IPS DF 6.9 (cell line): ENCODE measurements at places on chromosomes 11 and 22.

DNA sequence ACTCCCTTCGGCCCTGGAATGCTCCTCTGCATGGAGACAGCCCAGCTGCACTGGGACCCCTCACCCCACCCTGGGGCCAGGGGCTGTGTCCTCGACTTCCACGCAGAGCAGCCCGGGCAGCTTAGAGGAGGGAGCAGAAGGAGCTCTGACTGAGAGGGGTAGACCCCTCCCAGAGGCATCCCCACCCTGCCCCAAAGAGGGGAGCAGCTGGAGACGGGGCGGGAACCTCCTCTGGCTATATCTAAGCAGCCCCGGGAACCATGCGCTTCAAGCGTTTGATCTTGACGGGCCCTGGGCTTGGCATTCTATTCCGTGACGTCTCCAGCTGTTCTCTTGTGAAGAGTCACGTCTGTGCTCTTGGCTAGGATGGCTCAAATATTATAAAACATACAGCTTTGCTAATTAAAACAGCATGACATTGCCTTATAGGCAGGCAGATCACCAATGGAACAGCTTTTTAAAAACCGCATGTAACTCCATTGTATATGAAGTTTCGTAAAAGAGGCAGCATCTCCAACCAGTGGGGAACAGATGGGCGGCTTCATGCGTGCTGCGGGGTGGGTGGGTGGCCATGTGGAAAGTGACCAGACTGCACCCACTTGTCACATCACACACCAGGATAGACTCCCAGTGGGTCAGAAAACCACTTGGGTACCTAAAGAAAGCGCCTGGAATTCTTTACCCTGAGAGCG, 7.7 kb downstream of the KCNQ1 start:
- H3K4me1 ChIP-seq = no peaks in the 10 kb centered on the region
- H3K27me3 ChIP-seq = peaks cover 5% of the 10 kb centered on the region; the same call in 1 of the 2 replicates
- H3K27ac ChIP-seq = no peak overlapping the region
- no peak for DNase-seq
- no peak overlapping the region for H3K4me3 ChIP-seq

DNA sequence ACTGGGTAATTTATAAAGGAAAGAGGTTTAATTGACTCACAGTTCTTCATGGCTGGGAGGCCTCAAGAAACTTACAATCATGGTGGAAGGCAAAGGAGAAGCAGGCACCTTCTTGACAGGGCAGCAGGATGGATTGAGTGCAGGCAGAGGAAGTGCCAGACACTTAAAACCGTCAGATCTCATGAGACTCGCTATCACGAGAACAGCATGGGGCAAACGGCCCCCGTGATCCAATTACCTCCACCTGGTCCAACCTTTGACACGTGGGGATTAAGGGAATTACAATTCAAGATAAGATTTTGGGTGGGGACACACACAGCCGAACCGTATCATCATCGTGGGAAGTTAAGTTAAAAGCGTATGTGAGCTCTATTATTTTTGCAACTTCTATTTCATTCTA, 71.4 kb upstream of the SYN3 start:
- no peak overlapping the region for H3K4me3 ChIP-seq
- no peaks in the 10 kb centered on the region for H3K4me1 ChIP-seq
- no peak for DNase-seq
- H3K27me3 ChIP-seq = no peaks in the 10 kb centered on the region
- no peaks in the 10 kb centered on the region for H3K36me3 ChIP-seq
- no peak overlapping the region for H3K27ac ChIP-seq

DNA sequence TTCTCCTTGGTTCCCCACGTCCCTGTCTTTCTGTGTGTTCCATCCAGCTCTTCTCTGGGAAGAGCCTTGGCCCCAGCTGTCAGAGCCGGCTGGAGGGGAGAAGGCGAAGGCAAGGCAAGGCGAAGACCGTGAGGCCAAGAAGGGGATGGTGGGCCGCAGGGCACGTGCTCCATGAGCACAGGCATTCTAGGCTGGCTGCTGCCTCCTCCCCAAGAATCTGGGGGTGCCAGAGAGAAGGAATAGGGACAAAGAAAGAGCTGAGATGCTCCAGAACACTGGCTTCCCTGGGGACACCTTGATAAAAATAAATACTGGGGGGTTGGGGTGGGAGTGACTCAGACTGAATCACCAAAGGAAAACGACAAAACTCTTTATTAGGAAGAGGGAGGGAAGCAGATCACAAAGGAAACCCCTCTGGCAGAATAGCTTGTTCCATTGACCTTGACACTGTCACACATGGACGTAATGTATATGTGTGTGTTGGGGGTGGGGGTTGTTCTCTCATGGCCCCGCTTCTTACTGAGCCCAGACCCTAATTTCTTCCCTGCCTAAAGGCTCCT, 52.5 kb downstream of the NECTIN1 start:
- no peak overlapping the region for H3K4me3 ChIP-seq
- peaks cover 2% of the 10 kb centered on the region; the same call in 1 of the 2 replicates for H3K4me1 ChIP-seq
- H3K36me3 ChIP-seq = peaks cover 46% of the 10 kb centered on the region
- H3K27me3 ChIP-seq = no peaks in the 10 kb centered on the region

GRCh38 chr11:67060111-67060522, 3.5 kb downstream of the RHOD start:
- H3K4me3 ChIP-seq = no peak overlapping the region
- H3K36me3 ChIP-seq = no peaks in the 10 kb centered on the region
- H3K4me1 ChIP-seq = peaks cover 5% of the 10 kb centered on the region
- no peak overlapping the region for H3K27ac ChIP-seq
- no peak for DNase-seq

DNA sequence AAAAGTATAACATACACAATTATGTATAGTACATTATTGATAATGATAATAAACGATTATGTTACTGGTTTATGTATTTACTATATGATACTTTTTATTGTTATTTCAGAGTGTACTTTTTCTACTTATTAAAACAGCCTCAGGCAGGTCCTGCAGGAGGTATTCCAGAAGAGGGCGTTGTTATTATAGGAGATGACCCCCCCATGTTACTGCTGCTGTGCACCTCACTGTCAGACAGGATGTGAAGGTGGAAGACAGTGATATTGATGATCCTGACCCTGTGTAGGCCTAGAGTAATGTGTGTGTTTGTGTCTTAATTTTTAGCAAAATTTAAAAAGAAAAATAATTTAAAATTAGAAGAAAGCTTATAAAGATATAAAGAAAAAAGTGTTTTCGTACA, 57.6 kb downstream of the REXO2 start:
- DNase-seq = no peak
- no peak overlapping the region for H3K4me3 ChIP-seq
- H3K4me1 ChIP-seq = no peaks in the 10 kb centered on the region
- H3K36me3 ChIP-seq = no peaks in the 10 kb centered on the region
- H3K27ac ChIP-seq = no peak overlapping the region

GRCh38 chr11:69320326-69320725, 26.4 kb downstream of the MYEOV start:
- no peak overlapping the region for H3K27ac ChIP-seq
- no peak for DNase-seq
- H3K4me1 ChIP-seq = no peaks in the 10 kb centered on the region
- H3K4me3 ChIP-seq = no peak overlapping the region
- H3K36me3 ChIP-seq = no peaks in the 10 kb centered on the region

- no peaks in the 10 kb centered on the region for H3K36me3 ChIP-seq
- no peaks in the 10 kb centered on the region for H3K27me3 ChIP-seq
- no peaks in the 10 kb centered on the region; the same call in 1 of the 2 replicates for H3K4me1 ChIP-seq
- no peak overlapping the region for H3K27ac ChIP-seq
Observed at GRCh38 chr11:83427943-83428342, 141.8 kb upstream of the CCDC90B start.

DNA sequence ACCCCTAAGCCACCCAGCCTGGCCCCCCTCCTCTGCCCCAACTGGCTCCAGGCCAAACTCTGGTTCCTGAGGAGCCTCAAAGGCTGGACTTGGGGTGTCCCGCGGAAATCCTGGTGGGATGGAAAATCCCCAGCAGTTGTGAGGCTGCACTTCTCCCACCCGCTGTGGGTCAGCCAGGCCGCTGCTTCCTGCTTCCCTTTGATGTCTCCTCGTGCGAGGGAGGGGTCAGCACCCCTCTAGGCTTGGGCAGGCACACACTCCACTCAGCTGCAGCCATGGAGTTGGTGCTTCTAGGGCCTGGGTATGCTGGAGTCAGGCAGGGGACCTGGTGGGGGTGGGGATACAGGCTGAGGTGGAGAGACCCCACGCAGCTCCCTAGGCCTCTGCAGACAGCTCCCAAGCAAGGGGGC, 12.0 kb downstream of the KCNQ1OT1 start:
- H3K4me1 ChIP-seq = peaks cover 43% of the 10 kb centered on the region
- no peak for DNase-seq
- no peaks in the 10 kb centered on the region; the same call in 1 of the 2 replicates for H3K36me3 ChIP-seq
- H3K27ac ChIP-seq = no peak overlapping the region
- H3K4me3 ChIP-seq = no peak overlapping the region
- no peaks in the 10 kb centered on the region for H3K27me3 ChIP-seq

DNA sequence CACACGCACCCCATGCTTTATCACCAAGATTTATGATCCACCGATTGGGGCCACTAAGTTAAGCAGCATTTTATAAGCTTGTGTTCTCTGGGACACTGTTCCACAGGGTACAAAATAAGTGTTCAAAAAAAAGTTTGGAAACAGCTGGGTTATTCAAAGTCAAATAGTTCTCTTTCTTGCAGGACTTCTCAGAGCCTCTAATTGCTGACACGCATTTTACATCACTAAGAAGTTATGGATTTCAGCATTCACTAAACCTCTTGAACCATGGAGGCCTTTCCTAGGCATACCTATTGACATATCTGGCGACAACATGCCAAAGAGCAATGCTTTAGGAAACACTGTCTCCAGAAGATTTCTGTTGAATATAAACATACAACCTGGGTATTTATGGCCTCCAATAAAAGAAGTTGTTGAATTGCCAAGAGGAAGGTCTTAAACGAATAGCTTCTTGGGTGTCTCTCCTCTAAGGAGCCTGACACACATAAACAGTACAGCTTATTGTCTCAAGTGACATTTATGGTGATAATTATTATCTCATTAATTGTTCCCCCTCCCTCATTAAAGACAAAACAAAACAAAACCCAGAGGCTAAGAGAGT, 147.1 kb upstream of the ARHGAP20 start:
- no peaks in the 10 kb centered on the region for H3K27me3 ChIP-seq
- no peak overlapping the region for H3K4me3 ChIP-seq
- no peaks in the 10 kb centered on the region for H3K4me1 ChIP-seq
- no peak overlapping the region for H3K27ac ChIP-seq

GRCh38 chr11:2249189-2249916, 21.0 kb downstream of the ASCL2 start:
- no peak for DNase-seq
- no peak overlapping the region for H3K27ac ChIP-seq
- 0 out of 2 replicates have a peak, but pooled peaks cover 1% of the 10 kb centered on the region for H3K27me3 ChIP-seq
- H3K36me3 ChIP-seq = no peaks in the 10 kb centered on the region
- no peak overlapping the region for H3K4me3 ChIP-seq

- H3K27ac ChIP-seq = no peak overlapping the region
- H3K4me1 ChIP-seq = peaks cover 2% of the 10 kb centered on the region
- H3K4me3 ChIP-seq = no peak overlapping the region
- no peak for DNase-seq
Observed at GRCh38 chr11:8259306-8259959, 4.2 kb downstream of the LMO1 start.

DNA sequence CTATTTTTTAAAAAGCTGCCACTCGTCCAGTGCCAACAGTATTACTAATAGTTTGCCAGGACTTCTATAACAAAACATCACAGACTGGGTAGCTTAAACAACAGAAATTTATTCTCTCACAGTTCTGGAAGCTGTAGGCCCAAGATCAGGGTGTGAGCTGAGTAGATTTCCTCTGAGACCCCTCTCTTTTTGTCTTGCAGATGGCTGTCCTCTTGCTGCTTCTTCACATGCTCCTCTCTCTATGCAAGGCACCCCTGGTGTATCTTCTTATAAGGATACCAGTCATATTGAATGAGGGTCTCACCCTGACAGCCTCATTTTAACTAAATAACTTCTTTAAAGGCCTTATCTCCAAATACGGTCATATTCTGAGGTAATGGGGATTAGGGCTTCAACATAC, 390.9 kb downstream of the DLG2 start:
- no peak overlapping the region for H3K4me3 ChIP-seq
- DNase-seq = no peak
- no peak overlapping the region for H3K27ac ChIP-seq
- H3K27me3 ChIP-seq = no peaks in the 10 kb centered on the region

- no peak overlapping the region for H3K4me3 ChIP-seq
- H3K4me1 ChIP-seq = no peaks in the 10 kb centered on the region
- H3K27me3 ChIP-seq = no peaks in the 10 kb centered on the region
- no peak overlapping the region for H3K27ac ChIP-seq
Observed at GRCh38 chr11:54930930-54931329, 224.3 kb downstream of the OR4A5 start.

GRCh38 chr11:133635244-133635739, 103.0 kb upstream of the OPCML start:
- no peak overlapping the region for H3K4me3 ChIP-seq
- no peaks in the 10 kb centered on the region for H3K27me3 ChIP-seq
- no peaks in the 10 kb centered on the region for H3K36me3 ChIP-seq
- H3K27ac ChIP-seq = no peak overlapping the region
- no peak for DNase-seq

DNA sequence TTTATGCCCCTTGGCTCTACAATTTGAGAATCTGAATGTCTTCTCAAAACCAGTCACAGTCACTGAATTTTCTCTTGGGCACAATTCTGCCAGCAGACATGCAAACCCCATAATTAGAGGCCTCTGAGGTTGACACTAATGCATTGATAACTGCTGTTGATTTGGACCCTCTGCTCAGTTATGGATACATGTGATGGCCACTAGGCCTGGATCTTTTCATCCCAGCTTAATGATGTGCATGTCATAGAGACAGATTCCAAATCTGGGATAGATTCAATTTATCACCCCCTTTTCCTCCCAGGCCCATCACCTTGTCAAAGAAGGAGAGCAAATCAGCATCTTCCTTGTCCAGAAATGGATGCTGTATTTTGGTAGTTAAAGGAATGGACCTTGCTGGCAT, 92.2 kb downstream of the C11orf91 start:
- H3K36me3 ChIP-seq = no peaks in the 10 kb centered on the region
- H3K4me3 ChIP-seq = no peak overlapping the region
- no peaks in the 10 kb centered on the region for H3K27me3 ChIP-seq
- no peaks in the 10 kb centered on the region for H3K4me1 ChIP-seq
- no peak for DNase-seq

GRCh38 chr11:61996933-61997332, 29.5 kb upstream of the FTH1 start:
- H3K4me3 ChIP-seq = no peak overlapping the region
- no peaks in the 10 kb centered on the region for H3K27me3 ChIP-seq
- no peaks in the 10 kb centered on the region for H3K4me1 ChIP-seq

DNA sequence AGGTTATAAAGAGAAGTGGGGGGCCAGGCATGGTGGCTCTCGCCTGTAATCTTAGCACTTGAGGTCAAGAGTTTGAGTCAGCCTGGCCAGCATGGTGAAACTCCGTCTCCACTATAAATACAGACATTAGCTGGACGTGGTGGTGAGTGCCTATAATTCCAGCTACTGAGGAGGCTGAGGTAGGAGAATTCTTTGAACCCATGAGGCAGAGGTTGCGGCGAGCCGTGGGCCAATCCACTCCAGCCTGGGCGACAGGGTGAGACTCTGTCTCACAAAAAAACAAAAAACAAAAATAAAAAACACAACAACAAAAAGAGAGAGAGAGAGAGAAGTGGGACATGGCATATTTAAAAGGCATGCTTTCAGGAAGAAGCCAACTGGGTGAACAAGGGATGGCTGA, 80.1 kb upstream of the CARD18 start:
- H3K4me3 ChIP-seq = no peak overlapping the region
- no peaks in the 10 kb centered on the region for H3K27me3 ChIP-seq
- no peaks in the 10 kb centered on the region for H3K4me1 ChIP-seq
- no peaks in the 10 kb centered on the region for H3K36me3 ChIP-seq
- no peak for DNase-seq
- no peak overlapping the region for H3K27ac ChIP-seq
